ENCODE measurements at places on chromosomes 16 and 17. TPM values are rescaled to one million over a fixed set of nuclear protein-coding genes. Genes with fewer than 3 reads are reported as not detected.

- DNase-seq = no peak
These were observed 4.8 kb downstream of the GNG13 start for GRCh38 chr16:795580-796229.

GRCh38 chr17:7916385-7916682 is 245 bp upstream of the RNF227 start:
- DNase-seq = no peak

- DNase-seq = no peak
These were observed 1.4 kb upstream of the PITPNA start for GRCh38 chr17:1563786-1564613.

DNA sequence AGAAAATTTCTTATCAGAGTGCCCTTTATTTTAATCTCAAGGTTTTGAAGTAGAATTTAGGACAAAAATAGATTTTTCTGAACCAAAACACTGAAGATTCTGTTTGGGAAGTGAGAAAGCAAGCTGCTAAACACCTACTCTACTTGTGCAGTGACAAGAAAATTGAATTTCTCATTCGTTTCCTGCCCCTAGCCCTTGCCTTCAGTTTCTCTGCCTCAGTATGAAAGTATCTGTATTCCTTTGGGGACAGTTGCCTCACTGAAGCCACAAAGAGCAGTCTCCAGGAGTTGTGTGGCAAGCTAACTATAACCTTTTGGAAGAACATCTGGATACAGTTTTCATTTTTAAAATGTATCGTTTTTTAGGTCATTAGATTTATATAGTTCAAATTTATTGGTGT is 19.7 kb downstream of the MOSMO start:
- no peak for DNase-seq

The OR1A1 gene
- not detected for polyA plus RNA-seq

The IRX6 gene
- polyA plus RNA-seq = not detected

The KRTAP3-1 gene
- polyA plus RNA-seq = not detected

The CD7 gene
- not detected for polyA plus RNA-seq

Measured in fibroblast of lung (primary cell).